GM04503 (cell line): ENCODE measurements at places on chromosomes 6 and 20.

- no peak for DNase-seq
Observed at GRCh38 chr6:86477500-86478148, 459.7 kb upstream of the HTR1E start.

GRCh38 chr6:76510489-76510888 lies 438.0 kb upstream of the IMPG1 start:
- no peak for DNase-seq

- no peak for DNase-seq
Observed at GRCh38 chr6:7165002-7165889, 57.5 kb downstream of the RREB1 start.

- no peak for DNase-seq
Observed at GRCh38 chr6:131635384-131636340, 1.4 kb upstream of the ENPP3 start.

GRCh38 chr6:116370760-116371119 lies at the start of gene DSE:
Gene DSE (plus strand): TSS chr6:116370947. CDS start chr6:116399251, 28,304 bp downstream.
- DNase-seq, result no peak

- DNase-seq, result no peak
Observed at GRCh38 chr6:71123051-71123450, 165.6 kb upstream of the OGFRL1 start.

- no peak for DNase-seq
Observed at GRCh38 chr6:34161857-34162515, 16.1 kb upstream of the GRM4 start.

DNA sequence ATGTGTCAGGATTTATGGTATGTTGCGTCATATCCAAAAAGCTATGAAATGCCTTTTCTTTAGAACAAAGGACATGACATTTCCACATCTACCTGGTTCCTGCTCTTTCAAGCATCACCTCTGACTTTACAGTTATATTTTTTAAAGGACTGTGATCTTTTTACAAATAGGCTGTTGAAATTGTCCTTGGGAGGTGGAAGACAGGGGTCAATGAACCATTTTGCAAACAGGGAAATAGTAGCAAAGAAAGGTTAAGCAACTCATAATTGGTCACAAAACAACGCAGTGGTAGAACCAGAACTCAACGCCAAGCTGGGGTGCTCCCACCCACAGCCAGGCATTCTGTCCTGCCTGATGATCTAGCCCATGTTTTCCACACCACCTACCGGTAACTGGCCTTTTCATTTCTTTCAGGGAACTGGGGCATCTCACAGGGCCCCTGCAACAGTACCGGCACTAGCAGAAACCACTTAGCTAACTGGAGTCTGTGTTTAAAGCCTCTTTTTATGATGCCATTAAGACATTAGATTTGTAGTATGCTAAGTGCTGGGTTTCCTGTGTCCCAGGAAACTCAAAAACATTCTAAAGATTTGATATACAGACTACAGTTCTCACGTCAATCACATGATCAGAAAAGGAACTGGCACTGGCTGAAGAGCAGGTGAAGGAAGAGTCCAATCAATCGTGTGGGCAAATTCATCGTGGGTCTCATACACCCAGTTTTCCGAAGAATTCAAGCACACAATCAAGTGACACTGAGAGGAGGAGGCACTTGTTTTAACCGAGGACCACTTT lies 13.9 kb downstream of the ZNF217 start:
- DNase-seq, result peak; percentile 54

DNA sequence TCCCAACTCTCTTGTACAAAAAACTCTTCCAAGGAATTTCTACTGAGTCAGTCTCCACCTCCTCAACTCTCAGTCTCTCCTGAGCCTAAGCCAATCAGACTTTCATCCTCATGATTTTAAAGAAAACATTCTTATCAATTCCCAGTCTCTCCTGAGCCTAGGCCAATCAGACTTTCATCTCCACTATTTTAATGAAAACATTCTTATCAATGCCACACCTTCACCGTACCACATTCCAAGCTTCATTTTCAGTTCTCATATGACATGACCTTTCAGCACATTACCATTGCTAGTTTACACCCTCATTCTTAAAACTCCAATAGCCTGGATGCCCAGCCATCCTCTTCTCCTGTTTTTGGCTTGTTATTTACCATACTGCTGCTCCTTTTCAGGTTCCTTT lies 42.5 kb downstream of the SYNE1 start:
- no peak for DNase-seq

DNA sequence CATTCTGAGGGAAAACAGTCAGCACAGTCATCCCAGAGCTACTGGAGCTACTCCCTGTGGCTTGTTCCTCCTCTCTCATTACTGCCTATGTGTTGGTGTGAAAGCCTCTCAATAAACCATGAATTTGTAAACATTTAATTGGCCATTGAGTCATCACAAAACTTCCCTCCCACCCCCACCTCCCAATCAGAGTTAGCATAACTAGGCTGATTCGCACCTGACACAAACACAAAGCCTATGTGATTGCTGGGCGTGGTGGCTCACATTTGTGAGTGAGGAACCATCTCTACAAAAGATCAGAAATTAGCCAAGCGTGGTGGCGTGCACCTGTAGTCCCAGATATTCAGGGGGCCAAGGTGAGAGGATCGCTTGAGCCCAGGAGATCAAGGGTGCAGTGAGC lies 17.1 kb upstream of the SNTA1 start:
- no peak for DNase-seq

- DNase-seq, result no peak
Observed at GRCh38 chr6:6915219-6915618, 192.5 kb upstream of the RREB1 start.

- no peak for DNase-seq
Observed at GRCh38 chr20:63182946-63183415, 33.0 kb downstream of the YTHDF1 start.

DNA sequence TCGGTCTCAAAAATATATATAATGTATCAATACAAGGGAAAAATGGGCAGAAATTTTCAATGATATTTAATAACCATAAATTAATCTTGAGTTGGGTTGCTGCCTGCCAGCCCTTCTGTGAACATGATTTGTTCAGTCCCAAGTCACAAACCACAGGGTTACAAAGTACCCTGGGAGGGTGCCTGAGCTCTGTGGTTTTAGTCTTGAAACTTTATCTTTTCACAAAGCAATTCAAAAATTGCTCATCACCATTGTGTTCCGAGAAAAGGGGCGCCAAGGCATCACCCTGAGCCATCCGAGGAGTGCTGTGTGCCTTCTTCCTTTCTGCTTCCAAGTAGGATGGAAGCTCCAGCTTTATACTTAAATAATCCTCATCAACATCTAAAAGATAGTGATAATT lies 141.6 kb upstream of the AKAP12 start:
- DNase-seq, result no peak

- peak; percentile 37 for DNase-seq
Observed at GRCh38 chr20:8094850-8095249, 37.2 kb upstream of the PLCB1 start.

- DNase-seq, result no peak
Observed at GRCh38 chr6:35603326-35604202, 85.2 kb downstream of the FKBP5 start.

GRCh38 chr6:166331503-166332415 lies 10.6 kb downstream of the SFT2D1 start:
- DNase-seq, result no peak

- DNase-seq, result no peak
Observed at GRCh38 chr6:16688436-16688835, 72.8 kb downstream of the ATXN1 start.

DNA sequence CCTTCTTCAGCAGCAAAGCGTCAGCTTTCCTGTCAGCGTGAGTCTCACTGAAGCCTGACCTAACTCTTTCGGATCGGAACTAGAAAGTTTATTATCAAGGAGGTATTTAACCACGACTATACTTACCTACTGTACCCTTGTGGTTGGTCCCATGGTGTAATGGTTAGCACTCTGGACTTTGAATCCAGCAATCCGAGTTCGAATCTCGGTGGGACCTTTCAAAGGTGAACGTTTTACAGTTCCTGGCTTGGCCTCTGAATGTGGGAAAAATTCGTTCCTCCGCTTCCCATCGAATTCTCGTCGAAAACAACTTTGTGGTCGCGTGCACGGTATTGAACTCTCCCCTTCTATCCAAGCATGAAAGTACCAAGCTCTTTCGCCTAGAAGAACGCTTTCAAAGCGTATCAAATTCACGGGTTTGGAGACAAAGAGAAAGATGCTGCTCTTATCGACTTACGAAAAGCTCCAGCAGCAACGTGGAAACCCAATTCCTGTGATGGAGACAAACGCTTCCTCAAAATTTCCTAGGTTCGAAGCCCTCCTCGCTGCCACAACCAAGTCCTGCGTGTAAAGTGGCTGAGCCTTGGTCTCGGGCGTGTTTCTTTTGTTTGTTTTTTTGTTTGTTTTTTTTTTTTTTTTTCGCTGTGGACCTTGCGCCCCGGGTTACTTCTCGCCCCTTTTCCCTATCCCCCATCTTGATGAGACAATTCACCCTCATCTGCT lies 63.7 kb downstream of the GPX5 start:
- peak; percentile 81 for DNase-seq

GRCh38 chr6:84103029-84103428 lies 69.5 kb downstream of the MRAP2 start:
- peak; percentile 34 for DNase-seq

DNA sequence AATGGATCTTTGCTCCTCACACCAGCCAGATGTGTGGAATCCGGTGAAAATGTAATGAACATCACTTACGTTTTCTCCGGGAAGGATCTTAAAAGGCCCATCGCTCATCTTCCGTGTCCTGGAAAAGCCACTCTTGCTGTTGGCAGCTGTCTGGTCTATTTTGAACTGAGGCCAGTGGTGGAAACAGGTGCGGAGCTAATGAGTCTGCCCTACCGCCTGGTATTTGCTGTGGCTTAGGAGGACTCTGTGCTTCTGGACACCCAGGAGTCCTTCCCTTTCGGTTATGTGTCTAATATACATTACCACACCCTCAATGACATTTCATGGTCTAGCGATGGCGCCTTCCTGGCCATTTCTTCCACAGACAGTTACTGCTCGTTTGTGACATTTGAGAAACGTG lies 264.2 kb upstream of the PREP start:
- no peak for DNase-seq

DNA sequence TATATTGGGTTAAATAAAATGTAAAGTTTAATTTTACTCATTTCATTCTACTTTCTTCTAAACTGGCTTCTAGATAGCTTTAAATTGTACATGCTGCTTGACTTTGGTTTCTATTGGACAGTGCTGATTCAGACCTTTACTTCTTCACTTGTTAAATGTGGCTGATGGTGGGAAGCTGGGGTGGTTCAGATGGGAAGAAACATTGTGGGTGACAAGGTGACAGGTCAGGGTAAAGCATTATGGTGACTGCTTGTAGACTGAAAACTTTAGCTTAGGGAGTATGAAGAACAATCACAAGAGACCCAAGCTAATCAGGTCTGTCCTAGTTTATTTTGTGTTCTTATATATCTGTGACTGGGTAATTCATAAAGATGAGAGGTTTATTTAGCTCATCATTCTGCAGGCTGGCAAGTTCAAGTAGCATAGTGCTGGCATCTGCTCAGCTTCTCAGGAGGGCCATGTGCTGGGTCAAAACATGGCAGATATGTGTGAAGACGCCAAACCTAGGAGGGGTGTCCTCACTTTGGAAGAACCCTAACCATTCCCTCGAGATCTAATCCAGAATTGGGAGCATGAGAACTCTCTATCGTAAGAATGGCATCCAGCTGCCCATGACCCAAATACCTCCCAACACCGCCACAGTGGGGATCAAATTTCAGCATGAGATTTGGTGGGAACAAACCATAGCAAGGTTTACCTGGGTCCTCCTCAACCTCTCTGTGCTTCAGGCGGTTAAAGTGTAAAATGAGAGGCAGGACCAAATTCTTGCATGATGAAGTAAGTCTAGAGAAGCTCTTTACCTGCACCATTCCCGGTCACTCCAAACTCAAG lies 102.8 kb downstream of the FYN start:
- no peak for DNase-seq

GRCh38 chr6:1825926-1826325 lies 216.2 kb downstream of the FOXC1 start:
- DNase-seq, result no peak

DNA sequence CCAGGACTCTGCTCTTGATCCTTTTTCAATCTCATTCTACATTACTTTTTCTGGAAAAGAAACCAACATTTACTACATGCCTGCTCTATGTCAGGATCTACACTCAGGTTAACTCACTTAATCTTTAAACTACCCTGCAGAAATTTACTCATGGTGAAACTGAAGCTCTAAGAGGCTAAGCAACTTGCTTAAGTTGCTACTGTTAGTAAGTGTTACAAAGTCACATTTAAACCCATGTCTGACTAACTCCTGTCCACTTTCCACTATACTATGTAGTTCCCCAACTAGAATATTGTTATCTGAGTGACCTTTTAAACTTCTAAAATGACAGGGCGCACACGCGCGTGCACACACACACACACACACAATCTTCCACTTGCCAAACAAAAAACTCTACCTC lies 5.0 kb downstream of the CEP162 start:
- no peak for DNase-seq

GRCh38 chr6:113875470-113875869 lies 18.3 kb downstream of the MARCKS start:
- no peak for DNase-seq

- no peak for DNase-seq
Observed at GRCh38 chr20:24949756-24950127, 673 bp downstream of the CST7 start.

GRCh38 chr6:168383062-168383854 lies 57.7 kb upstream of the SMOC2 start:
- no peak for DNase-seq

GRCh38 chr6:44642870-44643522 lies 255.5 kb downstream of the CDC5L start:
- DNase-seq, result no peak

GRCh38 chr6:32050562-32050961 lies 12.3 kb downstream of the CYP21A2 start:
- no peak for DNase-seq

- DNase-seq, result no peak
Observed at GRCh38 chr6:119250036-119250435, 99.5 kb downstream of the MAN1A1 start.
